ENCODE measurements at places on chromosomes 16 and 17.

DNA sequence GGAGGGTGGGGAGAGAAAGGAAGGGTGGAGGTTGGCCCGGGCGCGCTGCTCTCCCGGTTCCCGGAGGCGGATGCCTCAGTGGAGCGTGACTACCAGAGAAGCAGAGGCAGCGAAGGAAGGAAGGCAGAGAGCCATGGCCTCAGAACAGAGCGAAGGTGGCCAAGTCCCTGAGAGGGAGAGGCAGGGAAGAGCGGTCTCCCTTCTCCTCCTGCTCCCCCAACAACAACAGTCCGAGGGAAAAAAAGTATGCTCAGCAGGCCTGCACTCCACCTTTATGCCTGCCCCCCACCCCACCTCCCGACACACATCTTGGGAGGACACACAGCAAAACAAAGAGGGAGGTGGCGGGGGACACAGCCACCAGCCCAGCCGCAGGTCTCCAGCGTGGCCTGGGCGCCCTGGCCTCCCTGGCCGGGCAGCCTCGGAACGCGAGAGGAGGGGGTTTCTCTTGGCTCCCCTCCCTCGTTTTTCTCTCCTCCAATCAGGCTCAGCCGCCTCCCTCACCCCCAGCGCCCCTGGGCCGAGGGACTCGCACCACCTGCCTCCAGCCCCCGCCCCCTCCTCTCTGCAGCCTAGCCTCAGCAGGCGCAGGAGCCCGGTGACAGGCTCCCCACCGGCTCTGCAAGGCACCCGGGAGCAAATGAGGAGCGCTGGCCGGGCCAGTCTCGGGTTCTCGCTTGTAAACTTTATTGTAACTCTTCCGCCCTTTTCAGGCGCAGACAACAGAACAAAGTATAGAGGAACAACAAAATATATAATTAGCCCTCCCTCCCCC is 1.1 kb upstream of the HOXB7 start:
- DNase-seq, result no peak

GRCh38 chr17:50161911-50162288 is 3.9 kb upstream of the SGCA start:
- DNase-seq, result no peak

- DNase-seq, result no peak
Observed at GRCh38 chr16:2846511-2847310, 11.3 kb downstream of the PRSS22 start.

DNA sequence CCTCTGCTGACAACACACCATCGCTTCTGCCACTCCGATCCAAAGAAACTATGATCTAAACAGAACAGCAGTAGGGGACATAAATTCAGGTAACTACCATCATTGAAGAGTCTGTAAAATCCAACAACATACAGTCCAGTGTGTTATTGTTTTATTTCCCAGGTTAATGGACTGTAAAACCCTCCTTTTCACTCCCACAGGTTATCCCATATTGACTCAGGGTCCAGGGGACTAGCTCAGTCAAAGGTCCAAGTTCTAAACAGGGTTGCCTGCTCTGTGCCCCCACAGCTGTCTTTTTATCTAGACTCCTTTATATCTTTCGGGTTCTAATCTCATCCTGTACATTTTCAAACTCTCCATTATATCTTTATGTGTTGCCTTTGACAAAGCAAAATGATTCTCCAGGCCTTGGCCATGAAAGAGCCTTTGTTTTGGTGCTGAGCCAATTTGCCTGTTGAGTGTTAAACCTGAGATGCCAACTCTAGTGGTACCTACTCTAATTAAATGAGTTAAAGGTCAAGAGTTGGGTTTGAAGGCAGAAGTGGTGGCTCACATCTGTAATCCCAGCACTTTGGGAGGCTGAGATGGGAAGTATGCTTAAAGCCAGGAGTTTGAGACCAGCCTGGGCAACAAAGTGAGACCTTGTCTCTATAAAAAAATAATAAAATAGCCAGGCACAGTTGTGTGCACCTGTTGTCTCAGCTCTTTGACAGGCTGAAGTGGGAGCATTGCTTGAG is 80.5 kb downstream of the SNX11 start:
- no peak for DNase-seq

GRCh38 chr17:58344047-58344790 is 7.8 kb downstream of the SUPT4H1 start:
- DNase-seq, result peak; percentile 67

- no peak for DNase-seq
Observed at GRCh38 chr16:12752159-12752558, 51.5 kb downstream of the CPPED1 start.

- peak; percentile 91 for DNase-seq
Observed at GRCh38 chr16:2482708-2483534, 8.0 kb downstream of the TBC1D24 start.

DNA sequence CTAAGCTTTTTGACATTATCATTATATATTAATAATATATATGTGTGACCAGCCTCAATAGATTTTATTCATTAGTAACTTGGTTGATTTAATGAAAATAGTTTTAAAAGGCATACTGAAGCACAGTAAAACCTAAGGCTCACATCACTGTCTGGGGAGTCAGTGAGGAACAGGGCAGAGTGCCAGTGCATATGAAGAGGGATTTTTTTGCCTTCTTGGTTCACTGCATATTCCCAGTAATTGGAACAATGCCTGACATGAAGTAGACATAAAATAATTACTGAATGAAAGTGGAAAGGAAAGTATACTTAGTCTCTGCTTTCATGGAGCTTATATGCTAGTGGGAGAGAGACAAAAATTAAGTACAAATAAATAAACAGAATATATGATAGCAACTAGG is 81.1 kb downstream of the FTO start:
- DNase-seq, result peak; percentile 56

DNA sequence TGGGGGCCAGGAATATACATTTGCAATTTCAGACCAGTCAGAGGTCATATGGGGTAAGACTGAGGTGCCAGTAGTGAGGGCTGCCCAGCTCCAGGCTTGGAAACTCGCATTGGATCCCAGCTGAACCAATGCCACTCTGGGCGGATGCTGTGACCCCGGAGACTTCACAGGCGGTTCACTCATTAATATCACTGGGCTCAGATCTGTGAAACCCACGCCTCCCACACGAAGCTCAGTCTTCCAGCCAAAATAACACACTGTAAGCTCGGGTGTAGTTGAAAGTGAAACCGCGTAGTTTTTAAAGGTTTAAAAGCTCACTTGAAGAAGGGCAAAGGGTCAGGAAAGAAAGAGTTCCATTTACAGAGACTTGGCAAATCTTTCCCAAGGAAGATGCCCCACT is 254.8 kb downstream of the FOXL1 start:
- DNase-seq, result no peak

GRCh38 chr17:7260151-7260550 is 2.1 kb downstream of the CLDN7 start:
- no peak for DNase-seq

- DNase-seq, result peak; percentile 22
Observed at GRCh38 chr17:61289408-61290385, 109.9 kb upstream of the TBX2 start.

DNA sequence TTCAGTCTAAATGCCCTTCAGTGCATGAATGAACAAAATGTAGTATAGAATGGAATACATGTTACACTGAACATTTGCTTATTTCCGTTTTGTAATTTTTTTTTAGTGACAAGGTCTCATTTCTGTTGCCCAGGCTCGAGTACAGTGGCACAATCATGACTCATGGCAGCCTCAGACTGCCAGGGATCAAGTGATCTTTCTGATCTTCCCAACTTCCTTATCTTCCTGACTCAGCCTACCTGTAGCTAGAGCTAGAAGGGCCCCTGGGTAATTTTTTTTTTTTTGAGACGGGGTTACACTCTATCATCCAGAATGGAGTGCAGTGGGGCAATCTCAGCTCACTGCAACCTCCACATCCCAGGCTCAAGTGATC is 7.3 kb upstream of the SLX4 start:
- DNase-seq, result no peak

GRCh38 chr17:57832314-57833178 is 17.3 kb downstream of the MRPS23 start:
- no peak for DNase-seq

DNA sequence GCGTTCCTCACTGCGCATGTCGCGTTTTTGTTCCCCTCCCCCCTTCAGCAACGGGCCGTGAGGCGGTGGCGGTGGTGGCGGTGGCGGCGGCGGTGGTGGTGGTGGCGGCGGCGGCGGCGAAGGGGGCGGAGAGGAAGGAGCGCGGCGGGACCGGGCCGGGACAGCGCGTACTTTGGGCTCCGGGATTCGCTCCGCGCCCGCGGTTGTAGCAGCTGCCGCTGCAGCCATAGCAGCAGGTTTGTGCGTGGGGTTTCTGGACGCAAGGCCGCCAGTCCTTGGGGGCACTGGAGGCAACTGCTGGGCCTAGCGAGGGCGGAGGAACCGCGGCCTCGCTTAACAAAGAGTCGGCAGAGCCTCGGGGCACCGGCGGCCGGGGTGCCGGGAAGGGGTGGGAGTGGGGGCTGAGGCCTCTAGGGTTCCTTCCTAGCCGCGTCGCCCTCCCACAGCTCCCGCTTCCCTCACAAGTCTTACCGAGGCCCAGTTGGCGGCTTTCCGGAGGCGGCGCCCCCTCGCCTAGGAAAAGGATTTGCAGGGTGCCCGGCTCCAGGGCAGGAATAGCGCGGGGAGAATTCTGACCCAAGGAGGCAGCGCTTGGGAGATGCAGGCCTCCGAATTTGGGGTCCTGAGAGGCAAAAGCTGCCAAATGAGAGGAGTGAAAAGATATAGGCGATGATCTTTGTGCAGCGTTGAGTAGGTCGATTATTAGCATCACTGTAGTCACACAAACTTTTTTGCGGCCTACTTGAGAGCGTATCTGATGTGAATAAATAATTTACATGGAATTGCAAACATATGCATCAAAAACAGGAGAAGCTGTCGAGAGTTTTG is at the start of gene DDX42:
DDX42 (plus strand) TSS at position 30 of the 828 bp plus-strand sequence. CDS start 12,880 bp downstream, outside the sequence.
- peak; percentile 75 for DNase-seq

- no peak for DNase-seq
Observed at GRCh38 chr17:69430488-69430887, 16.0 kb downstream of the MAP2K6 start.

DNA sequence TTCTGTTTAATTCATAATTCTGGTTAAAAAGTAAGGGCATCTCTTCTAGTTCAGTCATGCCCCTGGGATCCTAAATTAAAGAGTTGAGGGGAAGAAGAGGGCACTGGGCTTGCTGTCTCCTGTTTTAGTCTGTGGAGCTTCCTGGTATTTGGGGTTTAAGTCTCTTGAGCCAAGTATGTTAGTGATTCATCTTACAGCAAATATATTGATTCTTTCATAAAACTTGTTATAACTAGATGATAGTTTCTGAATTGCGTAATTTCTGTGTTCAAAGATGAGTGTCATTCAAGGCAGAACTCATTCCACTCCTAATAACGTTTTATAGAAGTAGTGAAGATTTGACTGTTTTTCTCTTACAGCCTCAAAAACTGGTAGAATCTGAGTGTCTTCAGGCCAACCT is 1.7 kb downstream of the TXNDC17 start:
- DNase-seq, result no peak

DNA sequence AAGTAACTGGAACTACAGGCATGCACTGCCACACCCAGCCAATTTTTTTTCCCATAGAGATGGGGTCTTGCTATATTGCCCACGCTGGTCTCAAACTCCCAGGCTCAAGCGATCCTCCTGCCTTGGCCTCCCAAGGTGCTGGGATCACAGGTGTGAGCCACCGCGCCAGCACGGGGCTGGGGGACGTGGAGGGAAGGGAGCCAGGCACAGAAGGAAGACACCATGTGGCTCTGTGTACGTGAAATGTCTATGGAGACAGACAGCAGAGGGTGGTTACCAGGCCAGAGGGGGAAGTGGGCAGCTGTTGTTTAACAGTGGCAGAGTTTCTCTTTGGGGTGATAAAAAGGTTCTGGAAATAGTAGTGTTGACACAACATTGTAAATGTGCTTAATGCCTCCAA is 4.6 kb upstream of the PIEZO1 start:
- no peak for DNase-seq

- DNase-seq, result no peak
Observed at GRCh38 chr16:31397096-31397660, 4.0 kb downstream of the ITGAD start.

- no peak for DNase-seq
Observed at GRCh38 chr17:53454337-53454736, 368.4 kb upstream of the KIF2B start.

GRCh38 chr17:17035490-17035889 is 6.8 kb upstream of the MPRIP start:
- DNase-seq, result peak; percentile 66

- DNase-seq, result no peak
Observed at GRCh38 chr17:57174591-57174990, 81.7 kb upstream of the MSI2 start.

GRCh38 chr17:75442168-75443103 is 14.0 kb upstream of the TMEM94 start:
- DNase-seq, result no peak

DNA sequence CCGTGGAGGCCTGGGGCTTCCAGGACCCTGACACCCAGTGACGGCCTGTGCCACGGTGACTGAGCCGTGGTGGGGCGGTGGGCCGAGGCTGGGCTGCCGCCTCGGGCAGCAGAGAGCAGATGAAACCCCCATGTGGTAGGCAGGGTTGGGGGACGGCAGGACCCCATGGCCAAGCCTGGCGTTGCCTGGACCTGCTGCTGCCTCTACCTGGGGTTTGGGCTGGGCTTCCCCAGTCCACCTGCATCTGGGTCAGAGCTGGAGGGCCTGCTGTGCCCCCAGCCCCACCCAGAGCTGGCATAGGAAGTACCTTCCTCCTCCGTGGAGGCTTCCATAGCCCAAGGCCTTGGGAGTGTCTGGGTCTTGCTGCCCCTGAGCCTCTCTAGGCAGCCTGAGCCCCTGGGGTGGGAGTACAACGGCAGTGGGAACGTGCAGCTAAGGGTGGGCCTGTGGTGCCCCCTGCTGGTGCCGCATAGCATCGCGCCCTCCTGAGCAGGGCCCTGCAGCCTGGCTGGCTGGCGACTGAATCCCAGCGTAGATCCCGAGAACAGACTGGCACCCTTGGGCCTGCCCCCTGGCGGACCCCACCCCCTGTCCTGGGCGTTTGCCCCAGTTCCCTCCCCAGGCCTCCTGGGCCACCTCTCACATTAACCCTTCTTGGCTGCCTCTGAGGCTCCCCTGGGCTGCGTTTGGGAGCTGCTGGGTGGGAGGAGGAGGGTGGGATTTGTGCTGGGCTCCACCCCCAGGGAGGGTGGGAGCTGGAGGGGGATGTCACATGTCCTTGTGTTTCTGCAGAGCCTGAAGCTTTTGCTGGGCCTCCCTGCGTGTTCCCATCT is 12.6 kb upstream of the ATP6V0C start:
- DNase-seq, result peak; percentile 90

DNA sequence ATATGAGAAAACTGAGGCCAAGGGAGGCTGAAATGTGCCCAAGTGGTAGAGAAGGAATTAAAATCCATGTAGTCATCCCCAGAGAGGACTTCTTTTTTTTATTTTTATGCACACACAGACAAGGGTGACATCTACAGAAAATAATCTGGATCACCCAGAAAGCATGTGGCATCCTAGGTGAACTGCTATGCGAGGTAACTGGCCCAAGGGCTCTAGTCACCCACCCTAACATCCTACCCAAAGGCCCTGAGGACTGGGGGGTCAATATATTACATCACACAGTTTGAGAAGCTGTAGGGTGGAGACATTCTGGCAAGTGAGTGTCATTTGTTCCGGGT is 23.3 kb downstream of the TEX14 start:
- no peak for DNase-seq

- peak; percentile 17 for DNase-seq
Observed at GRCh38 chr17:65278050-65278819, 141.1 kb downstream of the RGS9 start.

Data from muscle of leg (tissue), 16 donors.